Activated naive CD4-positive, alpha-beta T cell treated with anti-CD3 and anti-CD28 coated beads for 36 hours (primary cell): ENCODE measurements at places on chromosomes 16 and 17.
A peak's percentile ranks its signal among the peaks of the same experiment; 100 is the strongest.

GRCh38 chr16:90048347-90048722 is 28.8 kb downstream of the PRDM7 start:
- H3K4me1 ChIP-seq = peaks cover 8% of the 10 kb centered on the region
- no peak overlapping the region for H3K4me3 ChIP-seq
- H3K36me3 ChIP-seq = peaks cover 3% of the 10 kb centered on the region

DNA sequence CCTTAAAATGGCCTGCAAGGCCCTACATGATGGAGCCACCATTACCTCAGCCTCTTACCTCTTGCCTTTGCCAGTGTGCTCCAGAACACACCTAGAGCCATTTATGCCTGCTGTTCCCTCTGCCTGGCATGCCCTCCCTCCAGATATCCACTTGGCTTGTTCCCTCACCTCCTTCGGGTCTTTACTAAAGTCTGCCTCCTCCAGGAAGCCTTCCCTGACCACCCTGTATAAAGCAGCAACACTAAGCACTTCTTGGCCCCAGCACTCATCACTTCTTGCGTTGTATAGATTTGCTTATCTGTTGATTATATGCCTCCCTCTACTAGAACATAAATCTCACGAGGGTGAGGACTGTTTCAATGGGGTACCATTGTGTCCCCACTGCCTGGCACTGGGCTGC is 25.3 kb downstream of the ANKRD40 start:
- H3K4me1 ChIP-seq = peaks cover 4% of the 10 kb centered on the region
- H3K27me3 ChIP-seq = peaks cover 3% of the 10 kb centered on the region
- no peak overlapping the region for H3K4me3 ChIP-seq
- DNase-seq = no peak

DNA sequence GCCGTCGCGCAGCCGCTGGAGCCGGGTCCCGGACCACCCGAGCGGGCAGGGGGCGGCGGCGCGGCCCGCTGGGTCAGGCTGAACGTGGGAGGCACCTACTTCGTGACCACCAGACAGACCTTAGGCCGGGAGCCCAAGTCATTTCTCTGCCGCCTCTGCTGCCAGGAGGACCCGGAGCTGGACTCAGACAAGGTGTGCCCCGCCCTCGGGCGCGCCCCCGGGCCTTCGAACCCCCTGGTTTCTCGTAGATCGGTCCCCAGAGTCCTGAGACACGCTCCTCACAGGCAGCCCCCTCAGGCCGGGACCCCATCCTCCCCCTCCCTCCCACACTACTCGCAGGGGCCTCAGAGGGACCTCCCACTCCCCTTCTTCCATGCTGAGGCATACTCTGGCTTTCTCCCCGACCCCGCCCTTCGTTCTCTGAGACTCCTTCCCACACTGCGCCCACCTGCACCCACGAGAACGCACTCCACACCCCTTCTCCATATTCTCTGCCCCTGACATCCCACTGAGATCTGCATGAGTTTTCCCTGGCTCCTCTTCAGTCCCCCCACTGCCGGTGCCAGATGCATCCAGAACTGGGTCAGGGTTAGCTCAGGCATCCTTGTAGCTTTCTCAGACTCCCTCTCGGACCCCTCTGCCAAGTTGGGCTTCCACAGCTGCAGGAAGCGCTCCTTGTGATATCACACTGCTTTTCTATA is 523 bp downstream of the KCTD2 start:
- H3K36me3 ChIP-seq = peaks cover 8% of the 10 kb centered on the region
- no peaks in the 10 kb centered on the region for H3K27me3 ChIP-seq
- H3K27ac ChIP-seq = peak overlapping the region; percentile 87
- peak overlapping the region; percentile 97 for H3K4me3 ChIP-seq

GRCh38 chr17:43976963-43977837 is 23.5 kb upstream of the PYY start:
- H3K27ac ChIP-seq = no peak overlapping the region
- no peak overlapping the region for H3K4me3 ChIP-seq
- no peaks in the 10 kb centered on the region for H3K4me1 ChIP-seq
- DNase-seq = no peak
- no peaks in the 10 kb centered on the region for H3K36me3 ChIP-seq
- peaks cover 8% of the 10 kb centered on the region for H3K27me3 ChIP-seq

GRCh38 chr17:80385046-80385445 is 29.9 kb upstream of the ENDOV start:
- no peak for DNase-seq
- no peak overlapping the region for H3K27ac ChIP-seq
- H3K27me3 ChIP-seq = no peaks in the 10 kb centered on the region
- no peaks in the 10 kb centered on the region for H3K4me1 ChIP-seq
- peaks cover 65% of the 10 kb centered on the region for H3K36me3 ChIP-seq
- H3K4me3 ChIP-seq = no peak overlapping the region

DNA sequence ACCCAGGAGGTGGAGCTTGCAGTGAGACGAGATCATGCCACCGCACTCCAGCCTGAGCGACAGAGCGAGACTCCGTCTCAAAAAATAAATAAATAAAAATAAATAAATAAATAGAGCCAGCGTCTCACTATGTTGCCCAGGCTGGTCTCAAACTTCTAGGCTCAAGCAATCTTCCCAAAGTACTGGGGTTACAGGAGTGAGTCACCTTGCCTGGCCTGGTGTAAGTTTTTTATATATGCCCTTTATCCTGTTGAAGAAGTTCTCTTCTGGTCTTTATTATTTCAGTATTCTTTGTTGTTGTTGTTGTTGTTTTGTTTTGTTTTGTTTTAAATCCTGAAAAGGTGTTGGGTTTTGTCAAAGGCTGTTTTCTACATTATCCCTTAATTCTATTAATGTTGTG is 30.1 kb upstream of the ABCC1 start:
- no peaks in the 10 kb centered on the region for H3K36me3 ChIP-seq
- DNase-seq = no peak
- H3K4me1 ChIP-seq = no peaks in the 10 kb centered on the region
- no peaks in the 10 kb centered on the region for H3K27me3 ChIP-seq

DNA sequence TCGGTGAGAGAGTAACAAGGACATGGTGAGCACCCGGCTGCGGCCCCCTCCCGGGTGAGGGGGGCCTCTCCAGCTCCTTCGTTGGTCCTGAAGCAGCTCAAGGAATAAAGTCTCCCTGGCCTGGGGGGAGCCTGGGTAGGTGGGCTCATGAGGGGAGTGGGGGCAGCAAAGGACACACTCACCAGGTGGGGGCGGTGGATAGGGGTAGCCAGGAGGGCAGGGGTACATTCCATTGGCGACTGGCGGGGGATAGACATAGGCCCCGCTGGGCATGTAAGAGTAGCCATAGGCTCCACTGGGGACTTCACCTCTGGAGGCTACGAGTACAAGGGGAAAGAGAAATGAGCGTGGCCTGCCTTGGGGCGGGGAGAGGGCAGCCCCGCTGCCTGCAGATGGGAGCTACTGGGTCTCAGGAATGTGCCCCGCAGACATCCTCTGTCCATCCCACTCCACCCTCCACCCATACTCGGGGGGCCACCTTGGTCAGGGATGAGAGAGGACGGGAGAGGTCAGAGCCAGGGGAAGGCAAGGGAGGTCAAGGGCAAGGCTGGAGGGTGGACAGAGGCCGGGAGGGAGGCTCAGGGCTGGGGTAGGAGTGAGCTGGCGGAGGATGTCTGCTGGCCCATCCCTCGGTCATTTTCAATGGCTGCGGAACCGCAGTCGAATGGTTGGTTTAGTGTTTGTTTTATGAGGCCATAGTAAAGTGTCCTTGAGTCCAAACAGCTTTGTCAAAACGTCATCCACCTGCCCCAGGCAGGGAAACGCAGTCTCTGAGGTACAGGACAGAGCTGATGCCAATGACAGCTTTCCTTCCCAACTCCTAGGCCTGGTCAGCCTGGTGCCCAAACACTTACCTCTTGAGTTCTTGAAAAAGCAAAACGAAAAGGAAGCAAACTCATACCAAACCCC is 3.7 kb upstream of the UNC13D start:
- H3K36me3 ChIP-seq = peaks cover 11% of the 10 kb centered on the region
- H3K4me3 ChIP-seq = no peak overlapping the region
- H3K4me1 ChIP-seq = peaks cover 19% of the 10 kb centered on the region
- peak overlapping the region; percentile 76 for H3K27ac ChIP-seq
